Activated naive CD4-positive, alpha-beta T cell (primary cell): ENCODE measurements at places on chromosomes 4 and X.

- no peak for DNase-seq
Observed at GRCh38 chr4:16413814-16414555, 187.7 kb upstream of the TAPT1 start.

GRCh38 chr4:53476232-53477037 is 99.0 kb downstream of the FIP1L1 start:
- DNase-seq: no peak

GRCh38 chrX:124087000-124087746 is 125.7 kb downstream of the STAG2 start:
- DNase-seq: no peak

DNA sequence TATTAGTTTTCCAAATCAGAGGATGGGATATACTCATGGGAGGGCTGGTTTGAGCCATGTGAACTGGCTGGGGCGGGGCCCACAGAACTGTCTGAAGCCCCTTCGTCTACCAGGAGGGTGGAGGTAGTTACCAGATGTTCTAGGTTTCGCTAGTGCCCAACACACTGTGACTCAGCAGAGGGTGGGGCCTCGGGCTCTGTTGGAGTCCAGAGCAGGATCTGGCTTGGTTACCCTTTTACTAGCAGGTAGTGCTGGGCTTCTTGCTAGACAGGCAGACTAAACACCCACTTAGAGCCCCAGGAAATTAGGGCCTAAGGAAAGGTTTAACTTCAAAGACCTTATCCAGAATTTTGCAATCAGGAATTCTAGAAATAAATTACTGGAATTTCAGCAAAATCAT is 56.2 kb upstream of the CHRDL1 start:
- no peak for DNase-seq

DNA sequence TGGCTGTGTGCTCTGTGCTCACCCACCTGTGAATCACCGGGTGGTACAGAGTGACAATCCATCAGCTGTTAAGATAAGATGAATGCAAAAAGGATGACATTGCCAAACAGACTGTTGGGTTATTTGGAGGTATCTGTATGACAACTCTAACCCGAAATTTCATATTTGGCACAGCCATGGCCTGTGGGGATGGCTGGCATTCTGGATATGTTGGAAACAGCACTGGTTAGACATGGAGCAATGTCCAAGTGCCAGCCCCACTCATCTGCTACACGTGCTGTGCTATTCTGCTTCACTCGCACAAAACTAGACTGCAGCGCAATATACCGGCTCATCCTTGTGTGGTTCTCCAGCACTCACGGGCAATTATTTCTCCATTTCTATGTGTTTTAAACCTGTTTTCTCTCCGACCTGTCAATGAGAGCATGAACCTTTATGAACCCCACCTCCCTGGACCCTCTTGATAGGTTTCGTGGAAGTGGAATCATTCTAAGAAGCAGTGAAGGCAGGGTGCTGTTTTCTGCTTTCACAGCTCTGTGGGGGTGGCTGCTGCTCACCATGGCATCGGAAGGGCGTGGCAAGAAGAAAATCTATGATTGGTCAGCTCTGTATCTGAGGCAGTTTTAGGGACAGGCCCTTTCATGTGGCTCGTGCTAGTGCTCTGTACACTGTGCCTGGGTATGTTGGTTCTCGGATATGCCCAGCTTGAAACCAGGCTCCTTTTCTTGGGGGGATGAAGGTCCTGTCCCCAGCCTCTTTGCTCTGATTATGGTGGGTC is 94.9 kb downstream of the ENPP6 start:
- no peak for DNase-seq

GRCh38 chrX:46251755-46252154 is 293.5 kb downstream of the ZNF674 start:
- no peak for DNase-seq
